ENCODE measurements at places on chromosomes 7 and 10. TPM values are rescaled to one million over a fixed set of nuclear protein-coding genes. Genes with fewer than 3 reads are reported as not detected.

The HSPA14 gene
- total RNA-seq = 40.9 TPM

- peak; percentile 6 for ATAC-seq
These were observed 1.3 kb downstream of the STK17A start for GRCh38 chr7:43584195-43584586.

DNA sequence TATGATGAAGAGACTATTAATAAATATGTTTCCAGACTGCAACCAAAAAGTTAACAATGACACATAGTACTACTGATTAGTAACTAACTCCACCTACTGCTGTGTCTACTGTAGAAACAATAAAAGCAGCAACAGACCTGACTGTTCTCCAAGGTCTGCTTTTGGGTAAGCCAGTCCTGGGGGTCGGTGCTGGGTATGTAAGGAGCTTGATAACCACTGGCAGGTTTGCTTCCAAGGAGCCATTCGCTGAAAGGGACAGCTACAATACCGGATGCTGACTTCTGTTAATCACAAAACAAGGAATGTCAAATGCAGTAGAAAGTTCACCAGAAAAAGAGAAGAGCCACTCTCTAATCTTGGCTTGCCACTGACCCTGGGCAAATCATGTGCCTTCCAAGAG is 17.7 kb downstream of the NCOA4 start:
- no peak for ATAC-seq

The NKX1-2 gene
- not detected for total RNA-seq

GRCh38 chr10:23200997-23201652 is 9.0 kb downstream of the PTF1A start:
- no peak for ATAC-seq

- no peak for ATAC-seq
These were observed 36.7 kb upstream of the EFCAB10 start for GRCh38 chr7:105618016-105618296.

The STYXL1 gene
- total RNA-seq = 31.0 TPM

The UPK3BL1 gene
- total RNA-seq = 37.5 TPM

- ATAC-seq = no peak
These were observed 499.9 kb upstream of the FZD8 start for GRCh38 chr10:36141856-36142560.

- ATAC-seq = no peak
These were observed 11.5 kb downstream of the TPK1 start for GRCh38 chr7:144824360-144824759.

The VSTM4 gene
- total RNA-seq = 0.06 TPM

The THSD7A gene
- 0.02 TPM for total RNA-seq

DNA sequence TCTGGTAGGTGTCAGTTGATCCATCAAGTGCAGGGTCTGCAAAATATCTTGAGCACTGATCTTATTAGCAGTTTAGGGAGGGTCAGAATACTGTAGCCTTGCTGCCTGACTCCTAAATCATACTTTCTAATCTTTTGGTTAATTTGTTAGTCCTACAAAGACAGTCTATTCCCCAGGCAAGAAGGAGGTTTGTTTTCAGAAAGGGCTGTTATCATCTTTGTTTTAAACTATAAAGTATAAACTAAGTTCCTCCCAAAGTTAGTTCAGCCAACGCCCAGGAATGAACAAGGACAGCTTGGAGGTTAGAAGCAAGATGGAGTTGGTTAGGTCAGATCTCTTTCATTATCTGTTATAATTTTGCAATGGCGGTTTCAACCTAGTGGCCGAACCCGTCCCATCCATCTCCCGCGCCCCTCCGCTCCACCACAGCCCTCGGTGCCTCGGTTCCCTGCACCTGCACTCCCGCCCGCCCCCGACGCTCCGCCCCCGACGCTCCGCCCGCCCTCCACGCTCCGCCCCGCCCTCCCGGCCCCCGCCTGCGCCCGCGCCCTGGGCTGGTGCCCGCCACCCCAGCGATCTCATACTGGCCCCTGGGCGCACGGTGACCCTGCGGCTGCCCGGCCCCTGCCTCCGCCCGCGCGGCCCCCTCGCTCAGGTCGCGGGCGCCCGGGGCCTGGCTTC is at the start of gene ADCK2:
ADCK2 (plus strand) TSS at position 564 of the 681 bp plus-strand sequence. CDS start 386 bp downstream, outside the sequence.
- peak; percentile 83 for ATAC-seq

The GFRA1 gene
- total RNA-seq = not detected

The RAPGEF5 gene
- total RNA-seq = 0.26 TPM

The RGR gene
- total RNA-seq = not detected

DNA sequence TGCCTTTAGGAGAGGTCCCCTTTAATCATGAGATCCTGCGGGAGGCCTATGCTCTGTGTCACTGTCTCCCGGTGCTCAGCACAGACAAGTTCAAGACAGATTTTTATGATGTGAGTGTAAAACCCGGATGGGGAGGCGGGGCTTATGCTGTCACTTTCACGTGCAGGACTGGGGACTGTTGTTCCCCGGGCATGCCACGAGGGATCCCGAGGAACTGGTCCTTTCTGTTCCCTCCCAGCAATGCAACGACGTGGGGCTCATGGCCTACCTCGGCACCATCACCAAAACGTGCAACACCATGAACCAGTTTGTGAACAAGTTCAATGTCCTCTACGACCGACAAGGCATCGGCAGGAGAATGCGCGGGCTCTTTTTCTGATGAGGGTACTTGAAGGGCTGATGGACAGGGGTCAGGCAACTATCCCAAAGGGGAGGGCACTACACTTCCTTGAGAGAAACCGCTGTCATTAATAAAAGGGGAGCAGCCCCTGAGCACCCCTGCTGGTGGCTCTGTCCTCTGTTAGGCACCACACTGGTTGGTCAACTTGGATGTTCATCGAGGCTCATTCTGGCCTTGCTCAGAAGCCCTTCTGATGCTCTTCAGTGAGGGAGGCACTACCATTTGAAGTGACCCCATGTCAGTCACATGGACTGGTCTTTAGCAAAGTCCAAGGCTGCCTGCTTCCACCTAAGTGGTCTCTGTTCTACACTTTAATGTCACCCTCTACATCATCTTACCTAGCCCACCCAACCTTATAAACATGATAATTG is 2.8 kb downstream of the COPS6 start:
- no peak for ATAC-seq

The SLC13A4 gene
- total RNA-seq = not detected

- no peak for ATAC-seq
These were observed 4.4 kb downstream of the PRKAR2B start for GRCh38 chr7:107048783-107049418.

- peak; percentile 37 for ATAC-seq
These were observed 985 bp upstream of the ETV1 start for GRCh38 chr7:13990319-13990983.

GRCh38 chr10:17783751-17784150 is 25.4 kb upstream of the MRC1 start:
- no peak for ATAC-seq

- no peak for ATAC-seq
These were observed 29.9 kb upstream of the PBLD start for GRCh38 chr10:68362590-68362989.

- no peak for ATAC-seq
These were observed 184.8 kb downstream of the AUTS2 start for GRCh38 chr7:69782917-69783684.

DNA sequence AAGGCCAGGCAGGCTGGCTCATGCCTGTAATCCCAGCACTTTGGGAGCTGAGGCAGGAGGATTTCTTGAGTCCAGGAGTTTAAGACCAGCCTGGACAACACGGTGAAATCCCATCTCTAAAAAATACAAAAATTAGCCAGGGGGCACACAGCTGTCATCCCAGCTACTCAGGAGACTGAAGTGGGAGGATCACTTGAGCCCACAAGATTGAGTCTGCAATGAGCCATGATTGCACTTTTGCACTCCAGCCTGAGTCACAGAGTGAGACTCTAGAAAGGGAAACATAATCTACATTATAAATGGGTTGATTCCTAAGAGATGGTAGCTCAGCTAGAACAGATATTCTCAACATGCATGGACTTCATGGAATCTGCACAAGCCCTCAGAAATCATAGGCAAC is 6.3 kb upstream of the LIPF start:
- peak; percentile 51 for ATAC-seq

GRCh38 chr10:110502851-110503301 is 5.2 kb downstream of the DUSP5 start:
- ATAC-seq = peak; percentile 10

The FZD1 gene
- total RNA-seq = 0.13 TPM

DNA sequence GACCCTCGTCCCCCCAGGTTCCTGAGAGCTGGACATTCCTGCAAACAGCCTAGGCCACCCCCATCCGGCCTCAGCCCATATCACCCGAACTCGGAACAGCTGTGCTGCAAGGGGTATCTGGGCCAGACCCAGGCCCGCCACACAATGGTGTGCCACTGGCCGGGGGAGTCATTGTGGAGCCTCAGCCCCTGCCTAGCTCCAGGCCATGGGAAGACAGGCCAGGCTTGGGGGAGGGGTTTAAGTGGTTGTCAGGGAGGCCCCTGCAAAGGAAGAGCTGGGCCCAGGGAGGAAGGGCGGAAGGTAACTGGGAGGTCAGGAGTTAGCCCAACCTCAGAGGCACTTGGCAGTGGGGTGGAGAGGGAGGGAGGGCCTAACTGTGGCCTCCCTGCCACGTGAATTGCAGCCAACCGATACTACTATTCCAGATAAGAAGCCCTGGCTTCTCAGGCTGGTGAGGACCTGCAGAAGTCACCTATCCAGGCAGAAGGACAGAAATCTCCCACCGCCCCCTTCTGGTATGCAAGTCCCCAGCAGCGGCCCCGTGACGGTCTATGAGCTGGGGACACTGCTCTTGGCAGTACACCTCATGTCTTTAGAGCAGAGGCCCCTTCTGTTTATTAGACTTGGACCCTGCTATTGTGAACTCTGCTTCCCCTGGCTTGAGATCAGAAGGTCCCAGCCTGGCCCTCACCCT is 26.8 kb downstream of the VSIR start:
- ATAC-seq = no peak
